ENCODE measurements at places on chromosomes 5 and 9.
A peak's percentile ranks its signal among the peaks of the same experiment; 100 is the strongest.

- no peak for DNase-seq
Measured at GRCh38 chr5:39608024-39608423, 183.2 kb upstream of the DAB2 start.

DNA sequence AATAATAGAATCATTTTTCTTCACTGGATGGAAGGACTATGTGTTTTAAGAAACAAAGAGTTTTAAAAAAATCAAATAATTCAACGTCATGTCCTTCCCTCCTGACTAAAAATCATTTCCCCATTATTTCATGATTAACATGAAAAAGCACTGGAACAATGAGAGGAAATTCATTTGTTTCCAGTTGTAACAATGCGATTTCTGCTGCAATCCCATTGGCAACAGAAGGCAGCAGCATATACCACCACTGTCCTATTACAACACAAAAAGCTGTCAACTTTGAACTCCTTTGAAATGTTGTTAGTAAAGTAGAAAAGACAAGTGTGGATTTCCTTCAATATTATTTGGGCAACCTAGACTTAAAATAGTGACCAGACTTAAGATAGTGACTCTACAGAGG, 3.1 kb downstream of the C5orf63 start:
- no peak for DNase-seq

GRCh38 chr5:170656346-170656745, 127.2 kb upstream of the GABRP start:
- DNase-seq = no peak

DNA sequence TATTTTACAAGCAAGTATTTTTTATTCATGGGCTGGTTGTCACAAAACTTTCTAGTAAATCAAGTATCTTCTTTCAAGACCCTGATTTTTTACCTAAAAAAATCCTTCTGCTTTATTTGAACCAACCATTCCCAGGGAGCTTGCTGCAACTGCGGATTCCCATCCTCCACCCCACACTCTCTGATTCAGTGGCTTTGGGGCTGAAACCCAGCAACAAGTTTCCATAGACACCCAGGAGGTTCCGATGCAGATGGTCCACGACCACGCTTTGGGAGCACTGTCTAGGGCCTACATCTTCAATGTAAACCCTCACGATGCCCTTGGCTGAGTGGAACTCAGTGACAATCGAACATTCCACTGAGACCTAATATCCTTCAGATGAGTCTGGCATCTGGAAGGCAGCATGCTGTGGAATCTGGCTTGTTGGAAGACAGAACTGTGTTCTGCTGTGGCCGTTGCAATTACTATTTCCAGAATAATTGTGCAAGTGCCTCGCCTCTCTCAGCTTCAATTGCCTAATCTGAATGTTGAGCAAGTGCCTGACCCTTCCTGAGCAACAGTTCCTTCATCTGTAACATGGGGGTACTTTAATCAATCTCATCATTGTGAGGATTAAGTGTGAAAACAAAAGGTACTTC, 105.1 kb downstream of the INSYN2B start:
- DNase-seq = peak; percentile 77

DNA sequence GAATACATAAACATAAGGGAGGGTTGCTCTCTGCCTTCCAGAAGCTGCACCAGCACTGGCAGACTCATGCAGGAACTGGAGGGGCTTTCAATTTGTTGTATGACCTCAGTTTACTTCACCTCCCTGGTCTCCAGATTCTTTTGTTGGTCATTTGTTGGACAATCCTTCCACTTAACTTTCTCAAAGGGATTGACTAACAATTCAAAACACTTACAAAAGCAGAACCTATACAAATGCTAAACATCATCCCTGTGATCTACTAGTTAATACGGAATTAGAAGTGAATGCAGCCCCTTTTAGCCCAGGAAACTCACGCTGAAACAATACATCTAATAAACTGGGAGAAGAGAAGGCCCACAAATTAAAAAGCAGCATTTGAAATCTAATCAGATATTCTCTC, 404.6 kb upstream of the BRINP1 start:
- no peak for DNase-seq

DNA sequence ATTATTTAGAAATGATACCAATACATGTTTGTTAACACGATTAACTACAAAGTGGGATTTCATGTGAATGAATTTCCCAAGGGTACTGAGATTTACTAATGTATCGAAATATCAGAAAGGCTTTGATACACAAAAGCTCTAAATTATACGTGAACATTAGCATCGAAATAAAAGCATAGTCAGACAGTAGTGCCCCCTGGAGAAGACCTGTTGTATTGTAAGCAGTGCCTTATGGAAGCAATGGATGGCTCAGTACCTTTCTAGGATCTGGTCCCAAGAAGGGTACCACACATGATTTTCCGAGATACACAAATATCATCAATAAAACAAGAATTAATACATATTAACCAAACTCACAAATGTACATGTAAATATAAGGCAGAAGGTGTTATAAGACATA, 153.8 kb downstream of the CDH12 start:
- no peak for DNase-seq

DNA sequence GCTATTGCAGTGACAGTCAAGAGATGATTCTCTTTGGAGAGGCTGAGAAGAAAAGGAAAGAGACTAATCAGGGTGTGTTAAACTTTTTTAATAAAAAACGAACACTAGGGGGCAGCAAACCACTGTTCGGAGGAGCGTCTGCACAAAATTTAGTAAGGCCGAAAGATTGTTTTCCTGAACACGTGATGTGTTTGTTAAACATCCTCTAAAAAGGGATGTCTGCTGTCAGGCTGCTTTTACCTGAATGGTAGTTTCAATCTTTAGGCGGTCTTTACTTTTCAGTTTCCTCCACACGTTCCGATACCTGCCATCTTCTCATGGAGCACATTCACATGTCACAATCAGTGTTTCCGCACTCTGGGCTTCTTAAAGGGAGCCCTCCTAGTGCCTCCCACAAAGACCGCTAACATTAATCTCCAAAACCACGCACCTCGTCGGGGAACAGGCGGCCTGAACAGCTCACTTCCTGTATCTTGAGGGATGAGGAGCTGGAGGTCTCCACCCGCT, 125.2 kb downstream of the GPBP1 start:
- peak; percentile 63 for DNase-seq

GRCh38 chr9:131645078-131645776, 94.6 kb downstream of the RAPGEF1 start:
- DNase-seq = no peak

DNA sequence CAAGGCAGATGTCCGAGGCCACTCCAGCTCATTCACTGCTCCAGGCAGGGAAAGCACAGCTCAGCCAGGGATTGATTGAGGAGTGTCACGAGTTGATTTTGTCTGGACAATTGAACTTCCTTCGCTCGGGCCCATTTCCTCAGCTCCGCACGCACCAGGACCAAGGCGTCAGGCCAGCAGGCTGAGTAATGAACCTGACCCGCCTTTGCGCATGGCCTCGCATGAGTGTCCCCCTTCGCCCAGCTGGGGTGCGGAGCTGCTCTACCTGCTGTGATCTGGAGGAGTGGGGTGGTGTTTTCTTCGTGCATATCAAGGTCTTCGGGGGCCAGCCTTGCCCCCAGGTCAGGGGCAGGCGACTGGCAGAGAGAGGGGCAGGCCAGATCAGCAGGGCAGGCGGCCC, 44.0 kb downstream of the VAV2 start:
- DNase-seq = no peak

GRCh38 chr9:84694248-84694647, 24.7 kb downstream of the NTRK2 start:
- no peak for DNase-seq

DNA sequence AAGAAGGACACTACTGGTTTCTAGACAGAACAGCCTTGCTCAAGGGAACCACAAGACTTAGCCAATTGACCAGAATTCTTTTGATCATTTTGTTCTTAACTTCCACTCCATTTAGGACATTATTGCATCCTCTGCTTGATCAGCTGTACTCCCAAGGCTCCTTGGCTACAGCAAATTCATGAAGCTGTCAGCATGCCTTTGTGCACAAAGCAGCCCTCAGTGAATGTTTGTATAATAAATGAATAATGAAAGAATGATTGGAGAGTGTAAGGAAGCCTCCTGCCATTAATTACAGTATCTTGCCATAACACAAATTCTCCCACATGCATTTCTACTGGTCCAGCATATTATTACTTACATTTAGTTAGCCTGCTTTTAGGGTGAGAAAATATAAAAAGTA, 449.6 kb downstream of the SLCO4C1 start:
- DNase-seq = no peak

GRCh38 chr9:96071076-96071814, 195.8 kb downstream of the ERCC6L2 start:
- peak; percentile 17 for DNase-seq

GRCh38 chr5:34895641-34896419, 19.5 kb downstream of the RAD1 start:
- DNase-seq = peak; percentile 46

- no peak for DNase-seq
Measured at GRCh38 chr9:33380390-33381094, 21.8 kb downstream of the AQP7 start.

DNA sequence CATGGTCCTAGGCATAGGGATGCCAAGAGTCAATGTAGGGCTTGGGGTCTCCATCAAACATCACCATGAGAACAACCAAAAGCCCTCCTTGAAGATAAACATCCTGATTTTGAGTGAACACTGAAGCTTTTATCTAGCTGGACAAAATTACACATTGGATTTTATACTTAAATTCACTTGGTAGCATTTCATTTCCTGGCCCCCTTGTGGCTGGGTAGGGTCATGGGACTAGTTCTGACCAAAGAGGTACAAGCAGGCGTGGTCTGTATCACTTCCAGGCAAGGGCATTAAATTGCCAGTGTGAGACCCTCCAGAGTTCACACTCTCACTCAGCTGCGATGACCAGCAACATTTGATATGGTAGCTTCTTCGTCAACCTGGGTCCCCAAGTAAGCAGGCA, 320.3 kb downstream of the ACTL7B start:
- peak; percentile 30 for DNase-seq

DNA sequence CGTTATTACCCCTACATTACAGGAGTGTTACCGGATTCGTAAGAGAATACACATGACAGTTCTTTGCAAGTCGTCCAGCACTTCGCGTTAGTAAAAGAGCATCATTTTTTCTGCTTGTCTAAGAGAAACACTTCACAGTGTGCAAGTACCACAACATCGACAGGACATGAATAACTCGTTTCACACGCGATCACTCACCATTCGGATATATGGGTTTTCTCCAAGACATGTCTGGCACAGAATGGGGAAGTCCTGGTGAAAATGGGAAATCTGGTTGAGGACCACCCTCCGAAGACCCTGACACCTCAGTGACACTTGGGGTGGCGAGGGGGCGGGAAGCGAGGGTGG, 642 bp downstream of the RBM22 start:
- DNase-seq = no peak

DNA sequence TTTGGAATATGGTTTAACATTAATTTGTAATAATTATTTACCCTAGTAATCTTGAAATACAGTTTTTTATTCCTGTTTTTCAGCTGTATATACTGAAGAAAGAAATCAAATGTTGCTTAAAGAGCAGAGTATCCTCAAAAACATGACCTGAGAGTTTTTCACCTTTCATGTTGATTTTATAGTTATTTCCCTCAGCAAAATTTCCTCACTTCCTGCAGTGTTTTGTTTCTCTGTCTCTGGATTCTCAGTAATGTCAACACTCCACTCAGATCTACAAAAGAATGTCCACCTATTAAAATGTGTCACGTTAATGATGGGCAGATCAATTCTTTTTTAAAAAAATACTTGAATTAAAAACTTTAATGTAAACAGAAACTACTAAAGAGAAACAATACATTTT, 398.3 kb downstream of the ANXA1 start:
- no peak for DNase-seq
